ENCODE measurements at places on chromosomes 2 and 18.
A peak's percentile ranks its signal among the peaks of the same experiment; 100 is the strongest.

DNA sequence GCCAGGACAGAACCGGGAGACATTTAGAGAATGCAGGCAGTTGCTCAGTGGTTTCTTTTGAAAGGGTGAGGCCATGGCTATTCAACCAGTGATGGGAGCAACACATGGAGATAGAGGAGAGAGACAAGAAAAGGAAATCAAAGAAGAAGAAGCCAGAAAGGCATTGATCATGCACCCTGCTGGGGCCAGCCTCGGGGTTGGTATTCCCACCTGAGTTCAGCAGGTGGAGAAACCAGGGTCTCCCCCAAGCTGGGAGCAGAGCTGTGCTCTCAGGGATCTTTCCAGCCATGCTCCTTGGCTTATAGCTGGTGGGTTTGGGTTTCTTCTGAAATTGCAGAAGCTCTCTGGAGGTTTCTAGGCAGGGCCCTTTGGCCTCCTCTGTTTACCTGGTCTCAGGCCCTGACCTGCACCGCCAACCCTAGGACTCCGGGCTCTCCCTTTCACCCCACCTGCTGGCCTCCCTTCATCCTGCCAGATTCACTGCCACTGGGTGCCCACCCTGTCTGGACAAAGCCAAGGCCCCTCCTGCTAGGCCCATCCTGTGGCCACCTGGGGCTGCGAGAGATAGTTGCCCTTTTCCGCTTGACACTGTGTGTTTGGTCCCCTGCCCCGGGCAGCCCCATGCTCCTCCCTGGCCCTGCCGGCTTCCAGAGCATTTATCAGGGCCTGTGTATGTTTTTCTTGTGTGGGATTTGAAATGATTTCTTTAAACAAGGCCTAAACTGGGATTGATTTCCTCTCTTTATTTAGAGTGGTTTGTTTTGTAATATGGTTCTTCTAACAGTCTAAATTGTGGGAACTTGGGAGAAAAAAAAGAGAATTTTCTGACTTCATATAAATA, 126.7 kb downstream of the DDX1 start:
- no peak for DNase-seq

GRCh38 chr2:89833780-89834117, 1142.3 kb downstream of the RPIA start:
- no peak for DNase-seq

GRCh38 chr2:128549094-128549493, 230.4 kb upstream of the HS6ST1 start:
- no peak for DNase-seq

DNA sequence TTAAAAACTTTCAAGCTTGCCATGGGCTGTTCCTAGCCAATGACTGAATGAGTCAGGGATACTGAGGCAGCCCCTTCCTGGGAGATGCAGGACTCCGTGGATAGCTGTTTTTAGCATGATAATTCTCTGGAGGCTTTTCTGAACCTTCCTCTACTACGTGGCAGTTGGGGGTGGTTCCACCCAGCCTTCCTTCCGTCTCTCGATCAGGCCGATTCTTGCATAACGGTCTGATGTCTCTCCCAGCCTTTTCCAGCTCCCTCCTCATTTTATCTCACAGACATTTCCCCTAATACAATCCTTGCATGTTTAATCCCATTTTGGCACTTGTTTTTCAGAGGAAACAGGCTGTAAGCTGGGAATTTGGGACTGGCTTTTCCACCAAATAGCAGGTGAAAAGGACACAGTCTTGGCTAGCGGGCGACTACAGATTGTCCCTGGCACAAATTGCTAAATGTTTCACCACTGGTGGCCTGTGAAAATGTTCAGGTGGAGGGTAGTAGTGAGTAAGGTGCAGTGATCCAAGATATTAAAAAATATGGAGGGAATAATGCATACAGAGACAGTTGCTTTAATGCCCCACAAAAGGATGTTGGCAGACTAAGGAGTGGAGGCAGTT, 21.0 kb upstream of the CTLA4 start:
- DNase-seq = no peak

- DNase-seq = no peak
Observed at GRCh38 chr2:68420254-68420910, 46.7 kb downstream of the FBXO48 start.

GRCh38 chr2:227748079-227748478, 2.4 kb downstream of the SCYGR8 start:
- DNase-seq = no peak

- DNase-seq = no peak
Observed at GRCh38 chr2:21096458-21096857, 27.3 kb upstream of the TDRD15 start.

DNA sequence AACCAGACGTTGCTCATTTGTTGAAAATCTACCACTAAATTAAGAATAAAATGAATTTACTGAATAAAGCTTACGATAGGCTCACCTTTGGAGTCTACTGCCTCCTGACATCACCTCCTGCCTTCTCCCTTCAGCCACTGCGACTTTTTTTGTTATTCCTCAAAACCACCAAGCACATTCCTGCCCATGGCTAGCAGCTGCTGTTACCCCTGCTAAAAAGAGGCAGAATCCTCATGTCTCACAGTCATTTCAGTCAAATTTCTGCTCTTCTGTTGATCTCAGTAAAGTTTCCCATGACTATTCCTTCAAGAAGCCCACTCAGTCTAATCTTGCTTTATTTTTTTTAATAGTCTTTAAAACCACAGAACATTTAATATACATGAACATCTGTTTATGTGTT, 40.8 kb upstream of the ANKRD62 start:
- DNase-seq = no peak

GRCh38 chr2:161994761-161995520, 79.1 kb downstream of the DPP4 start:
- DNase-seq = no peak

- DNase-seq = no peak
Observed at GRCh38 chr2:136357007-136357380, 239.0 kb upstream of the CXCR4 start.

DNA sequence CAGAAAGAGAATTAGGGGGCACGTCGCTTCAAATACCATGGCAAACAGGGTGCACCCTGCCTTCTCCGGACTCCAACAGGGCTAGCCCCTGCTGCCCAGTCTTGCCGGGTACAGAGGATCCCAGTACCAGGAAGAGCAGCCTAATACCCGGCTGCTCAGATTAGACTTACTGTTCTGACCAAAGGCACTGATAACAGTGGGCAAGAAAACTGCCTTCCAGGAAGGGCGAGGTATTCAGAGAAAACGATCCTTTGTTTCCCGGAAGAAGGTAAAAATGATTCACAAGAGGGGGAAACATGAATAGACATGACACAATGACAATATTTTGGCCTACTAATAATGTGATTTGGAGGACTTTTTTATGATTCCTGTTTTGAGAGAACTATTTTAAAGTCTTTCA, 99.9 kb downstream of the SS18 start:
- no peak for DNase-seq

DNA sequence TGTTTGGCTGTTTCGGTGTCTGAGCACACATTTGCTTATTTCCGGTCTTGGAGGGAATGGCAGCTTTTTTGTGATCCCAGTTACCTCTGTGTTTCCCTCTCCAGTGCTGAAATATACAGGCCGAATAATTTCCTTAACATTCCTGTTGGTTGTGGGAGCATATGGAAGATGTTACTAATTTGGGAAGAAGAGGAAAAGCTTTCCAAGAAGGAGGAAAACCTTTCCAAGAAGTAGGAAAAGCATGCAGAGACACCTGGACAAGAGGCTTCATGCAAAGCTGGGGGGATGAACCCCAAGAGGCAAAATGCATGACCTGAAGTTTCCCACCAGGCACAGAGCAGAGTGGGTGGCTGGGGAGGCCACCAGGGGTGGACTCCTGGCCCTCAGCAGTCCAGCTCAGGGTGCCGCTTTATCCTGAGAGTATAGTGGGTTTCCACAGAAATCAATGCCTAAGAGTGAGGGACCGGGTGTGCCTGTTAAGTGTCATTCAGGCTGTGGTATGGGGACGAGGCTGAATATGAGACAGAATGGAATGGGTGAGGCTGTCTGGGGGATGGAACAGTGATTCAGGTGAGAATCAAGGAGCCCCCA, 25.5 kb upstream of the GNAL start:
- DNase-seq = no peak

DNA sequence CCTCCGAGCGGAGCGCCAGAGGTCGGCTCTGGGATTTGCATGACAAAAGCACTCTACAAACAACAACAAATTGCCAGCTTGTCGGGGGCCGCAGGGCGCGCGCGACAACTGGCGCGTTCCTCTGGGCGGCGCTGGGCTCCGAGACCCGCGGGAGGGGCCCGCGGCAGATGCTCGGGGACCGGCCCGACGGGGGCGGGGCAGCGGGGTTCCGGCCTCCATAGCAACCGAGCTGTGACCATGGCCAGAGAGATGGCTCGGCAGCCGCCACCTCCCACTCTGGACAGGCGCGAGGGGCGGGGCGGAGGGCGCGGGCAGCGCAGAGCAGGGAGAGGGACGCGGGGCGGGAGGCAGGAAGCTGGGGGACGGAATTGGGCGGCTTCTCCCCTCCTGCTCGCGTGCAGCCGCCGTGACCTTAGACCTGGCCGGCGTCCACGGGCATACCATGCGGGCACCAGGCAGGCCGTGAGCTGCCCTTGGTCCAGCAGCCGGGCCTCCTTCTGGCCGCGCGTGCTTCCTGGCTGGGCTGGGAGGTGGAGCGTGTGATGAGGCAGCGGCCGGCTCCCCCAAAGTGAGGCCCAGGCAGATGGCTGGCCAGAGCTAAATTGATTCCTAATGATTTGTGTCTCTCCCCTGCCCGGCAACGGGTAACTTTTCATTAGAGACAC, 171.5 kb downstream of the CELF4 start:
- no peak for DNase-seq

DNA sequence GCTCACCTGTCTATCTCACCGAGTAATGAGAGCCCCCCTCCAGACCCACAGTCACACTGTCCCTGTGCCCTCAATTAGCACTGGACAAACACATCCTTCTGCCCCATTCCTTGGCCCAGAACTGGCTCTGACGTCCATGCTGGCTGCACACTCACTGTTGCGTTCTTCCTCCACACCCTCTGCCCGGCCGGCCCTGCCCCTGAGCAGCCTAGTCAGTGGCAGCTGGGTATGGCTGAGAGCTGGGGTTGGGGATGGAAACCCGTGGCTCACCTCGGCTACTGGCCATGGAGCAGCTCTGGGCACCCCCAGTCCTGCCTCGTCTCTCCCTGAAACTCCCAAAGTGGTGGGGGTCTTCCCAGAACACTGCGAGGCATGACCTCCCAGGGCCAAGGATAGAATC, 6.5 kb upstream of the UCN start:
- DNase-seq = no peak

GRCh38 chr2:108124736-108125495, 114.9 kb upstream of the SULT1C3 start:
- no peak for DNase-seq

DNA sequence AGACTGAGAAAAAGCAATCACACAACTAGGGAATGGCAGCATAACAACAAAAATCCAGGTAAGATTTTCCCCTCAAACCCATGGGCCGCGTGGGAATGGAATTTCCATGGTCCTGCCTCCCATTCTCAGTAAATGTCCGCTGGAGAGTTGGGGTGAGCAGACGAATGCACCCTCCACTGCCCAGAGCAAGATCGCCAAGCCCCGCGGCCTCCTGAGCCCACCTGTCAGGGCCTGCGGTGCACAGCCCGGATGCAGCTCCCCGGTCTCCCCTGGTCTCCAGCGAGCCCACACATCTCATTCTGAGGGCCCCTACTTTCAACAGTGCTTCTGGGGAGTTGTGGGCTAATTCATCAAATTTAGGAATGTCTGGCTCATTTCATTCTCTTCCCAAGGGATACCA, 327.4 kb upstream of the HS6ST1 start:
- no peak for DNase-seq

DNA sequence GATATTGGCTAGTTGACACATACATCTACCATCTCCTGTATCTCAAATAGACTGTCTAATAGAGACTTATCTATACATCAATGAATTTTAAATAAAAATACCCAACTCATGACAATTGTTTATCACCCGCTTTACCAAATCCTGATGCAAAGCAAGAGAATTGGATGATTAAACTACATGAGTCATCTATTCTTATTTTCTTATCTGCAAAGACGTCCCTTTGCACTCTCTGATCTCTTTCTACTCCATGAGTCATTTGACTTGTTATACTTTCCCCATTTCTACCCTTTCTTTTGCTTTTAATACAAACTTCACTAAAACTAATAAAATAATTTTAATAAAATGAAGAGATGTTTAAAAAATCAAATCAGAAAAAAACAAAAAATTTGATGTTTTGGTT, 261.7 kb upstream of the MAP2 start:
- DNase-seq = no peak

DNA sequence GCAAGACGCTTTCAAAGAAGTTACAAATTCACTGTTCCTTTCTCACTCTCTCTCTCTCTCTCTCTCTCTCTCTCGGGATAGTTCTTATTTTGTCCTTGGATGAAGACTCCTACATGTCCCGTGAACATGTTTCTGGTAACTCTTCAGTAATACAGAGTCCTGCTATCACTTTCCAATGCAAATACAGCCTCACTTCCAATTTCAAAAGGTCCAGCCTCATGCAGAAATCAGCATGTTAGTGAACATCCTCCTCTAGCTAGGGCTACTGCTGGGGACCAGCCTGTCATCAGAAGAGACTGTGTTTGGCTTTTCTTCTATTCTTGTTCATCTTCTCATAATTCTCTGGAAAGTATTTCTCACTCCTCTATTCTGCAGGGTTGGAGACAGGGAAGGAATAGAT, 1306.7 kb upstream of the CELF4 start:
- no peak for DNase-seq

DNA sequence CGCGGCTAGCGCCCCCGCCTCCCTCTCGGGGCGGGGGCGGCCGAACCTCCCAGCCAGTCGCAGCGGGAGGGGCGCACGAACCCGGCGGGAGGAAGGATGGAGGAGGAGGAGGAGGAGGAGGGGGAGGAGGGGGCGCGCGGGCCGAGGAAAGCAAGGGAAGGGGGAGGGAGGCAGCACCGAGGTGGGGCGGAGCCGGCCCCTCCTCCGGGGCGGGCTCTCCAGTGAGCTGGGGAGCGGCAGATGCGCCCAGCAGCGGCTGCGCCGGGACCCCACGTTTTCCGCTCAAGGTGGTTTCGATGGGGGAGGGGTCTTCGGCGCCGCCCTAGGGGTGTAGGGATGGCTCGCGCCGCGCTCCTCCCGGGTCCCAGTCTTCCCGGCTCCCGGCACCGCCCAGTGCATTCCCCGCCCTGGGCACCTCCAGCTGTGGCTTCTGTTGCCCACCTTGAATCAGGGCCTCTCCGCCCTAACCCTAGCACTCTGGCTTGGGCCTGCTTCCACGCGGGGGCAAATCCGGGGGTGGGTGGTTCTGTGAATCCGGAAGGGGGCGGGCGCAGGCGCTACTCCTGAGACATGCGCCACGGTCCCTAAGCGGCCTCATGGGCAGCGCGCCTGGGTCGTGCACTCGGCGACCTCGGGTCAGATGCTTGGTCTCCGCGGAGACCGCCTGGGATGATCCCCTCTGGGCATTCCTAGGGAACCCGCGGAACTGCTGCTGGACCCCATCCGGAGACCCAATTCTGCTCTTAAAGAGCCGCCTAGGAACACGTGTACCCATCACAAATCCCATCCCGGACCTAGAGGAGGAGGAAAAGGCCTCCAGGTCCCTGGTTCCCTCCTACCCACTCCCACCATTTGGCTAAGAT, at the start of gene FBXO41:
Gene FBXO41, minus strand, starts transcription at position 183 of the 863 bp plus-strand sequence. CDS start 14,848 bp downstream, outside the sequence.
- peak; percentile 72 for DNase-seq

DNA sequence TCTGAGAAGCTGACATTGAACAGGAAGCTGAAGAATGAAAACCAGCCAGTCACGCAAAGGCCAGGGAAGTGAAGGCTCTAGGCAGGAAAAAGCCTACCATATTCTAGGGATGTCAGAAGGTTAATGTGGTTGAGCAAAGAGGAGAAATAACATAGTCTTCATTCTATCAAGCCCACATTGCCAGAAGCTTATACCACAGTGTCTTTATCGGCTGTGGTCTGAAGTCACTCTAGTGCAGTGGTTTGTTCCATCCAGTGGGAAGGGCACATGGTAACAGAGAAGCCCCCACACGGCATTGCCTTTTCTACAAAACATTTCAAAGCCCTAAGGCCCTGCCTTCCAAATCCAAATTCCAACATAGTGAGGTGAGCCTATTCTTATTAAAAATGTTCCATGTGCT, 311.3 kb downstream of the TNS1 start:
- DNase-seq = no peak
